RCC 7860 (cell line): ENCODE measurements at places on chromosomes 16 and 17.

GRCh38 chr16:9885467-9885866, 296.8 kb downstream of the GRIN2A start:
- no peak for DNase-seq

DNA sequence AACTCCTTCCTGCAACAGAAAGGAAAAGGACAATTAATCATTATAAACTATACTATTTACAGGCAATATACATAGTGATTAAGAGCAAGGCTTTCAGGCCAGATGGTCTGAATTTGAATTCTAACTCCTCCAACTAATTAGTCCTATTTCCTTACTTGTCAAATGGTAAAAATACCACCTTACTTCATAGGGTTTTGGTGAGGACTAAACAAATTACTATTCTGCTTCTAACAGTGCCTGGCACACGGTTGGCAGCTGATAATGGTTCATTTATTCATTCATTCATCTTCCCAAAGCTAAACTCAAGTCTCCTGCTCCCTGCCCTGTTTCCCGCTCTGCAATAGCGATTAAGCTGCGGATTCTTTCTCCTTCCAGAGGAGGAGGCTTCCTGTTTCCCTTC, 39.8 kb downstream of the DCUN1D3 start:
- no peak for DNase-seq

- DNase-seq, result no peak
These were observed 26.9 kb downstream of the TK2 start for GRCh38 chr16:66522816-66523590.

DNA sequence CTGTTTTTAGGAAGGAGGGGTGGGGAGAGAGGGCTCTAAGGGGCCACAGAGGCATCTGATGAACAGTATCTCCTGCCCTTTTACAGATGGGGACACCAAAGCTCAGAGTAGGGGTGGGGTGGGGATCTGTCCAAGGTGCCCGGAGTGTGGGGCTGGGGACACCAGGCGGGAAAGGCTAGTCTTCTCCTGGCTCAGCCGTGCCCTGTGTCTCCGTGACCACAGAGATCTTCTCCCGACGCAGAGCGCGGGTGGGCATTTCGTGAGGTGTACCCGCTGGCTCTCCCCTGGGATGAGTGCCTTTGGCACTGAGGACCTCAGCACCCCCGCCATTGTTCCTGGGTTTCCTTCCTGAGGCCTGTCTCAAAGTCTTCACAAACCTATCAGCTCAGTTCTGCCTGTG, 209.6 kb downstream of the NTN1 start:
- DNase-seq, result no peak

DNA sequence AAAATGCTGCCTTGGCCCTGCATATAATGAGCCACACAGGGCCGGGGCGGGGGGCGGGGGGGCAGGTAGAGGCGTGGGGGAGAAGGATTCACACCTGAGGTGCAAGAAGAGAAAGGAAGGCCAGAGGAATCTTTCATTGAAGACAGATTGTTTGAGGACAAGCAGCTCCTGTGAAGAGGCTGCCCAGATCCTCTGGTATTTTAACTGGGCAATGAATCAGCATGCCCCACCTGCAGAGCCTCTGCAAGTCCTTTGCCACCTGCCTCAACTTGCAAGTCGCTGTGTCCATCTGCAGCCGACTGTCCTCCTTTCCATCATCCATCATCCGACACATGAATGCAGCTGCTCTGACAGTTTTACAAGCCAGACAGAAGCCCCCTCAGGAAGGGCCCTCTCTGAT, 1.2 kb upstream of the SOST start:
- DNase-seq, result no peak

DNA sequence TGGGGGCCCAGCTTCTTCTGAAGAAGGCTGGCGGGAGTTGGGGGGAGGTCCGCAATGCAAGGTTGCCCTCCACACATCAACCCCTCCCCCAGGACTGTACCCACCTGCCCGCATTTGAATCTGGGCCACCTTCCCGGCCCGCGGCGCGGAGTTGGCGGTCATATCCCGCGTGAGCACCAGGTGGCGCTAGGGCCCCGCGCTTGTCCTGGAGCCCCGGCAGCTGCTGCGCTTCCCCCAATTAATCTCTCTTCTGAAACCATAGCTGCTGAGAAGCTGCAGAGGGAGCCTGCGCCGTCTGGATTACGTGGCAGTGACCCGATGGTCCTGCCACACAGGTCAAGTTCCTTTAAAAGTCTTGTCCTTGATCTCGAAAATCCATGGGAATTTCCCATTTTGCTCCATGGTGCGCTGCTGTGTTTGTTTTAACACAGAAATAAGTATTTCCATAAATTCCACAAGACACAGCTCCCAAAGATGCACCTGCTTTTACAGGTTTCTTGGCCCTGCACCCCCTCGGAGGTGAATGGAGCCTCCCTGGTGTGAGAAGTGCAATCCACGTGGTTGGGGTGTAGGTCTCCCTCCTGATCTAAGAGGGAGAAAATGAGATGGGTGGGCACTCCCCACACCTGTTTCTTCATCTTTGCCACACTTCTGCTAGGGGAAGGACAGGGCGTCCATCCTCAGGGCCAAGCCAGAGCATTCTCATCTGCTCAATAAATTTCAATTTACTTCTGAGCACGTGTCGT, 22.1 kb downstream of the COX4I1 start:
- DNase-seq, result peak; percentile 65

DNA sequence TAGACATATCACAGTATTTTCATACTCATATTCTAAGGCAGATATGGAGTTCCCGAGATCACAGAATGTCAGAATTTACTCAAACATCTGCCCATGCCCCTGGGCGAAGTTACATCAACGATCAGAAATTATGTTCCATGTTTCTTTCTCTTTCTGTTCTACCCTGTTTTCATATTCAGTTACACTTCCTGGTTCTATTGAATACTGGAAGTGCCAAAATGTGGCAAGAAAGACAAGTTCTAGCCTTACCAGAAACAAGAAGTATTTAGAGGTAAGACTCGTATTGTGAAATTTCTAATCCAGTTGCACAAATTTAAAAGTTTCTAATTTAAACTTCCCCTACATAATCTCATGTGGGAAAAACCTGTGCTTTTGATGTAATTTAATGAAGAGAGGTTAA, 36.1 kb downstream of the KCNJ2 start:
- DNase-seq, result no peak

- DNase-seq, result no peak
These were observed 146.3 kb upstream of the FOXF1 start for GRCh38 chr16:86363836-86364618.

DNA sequence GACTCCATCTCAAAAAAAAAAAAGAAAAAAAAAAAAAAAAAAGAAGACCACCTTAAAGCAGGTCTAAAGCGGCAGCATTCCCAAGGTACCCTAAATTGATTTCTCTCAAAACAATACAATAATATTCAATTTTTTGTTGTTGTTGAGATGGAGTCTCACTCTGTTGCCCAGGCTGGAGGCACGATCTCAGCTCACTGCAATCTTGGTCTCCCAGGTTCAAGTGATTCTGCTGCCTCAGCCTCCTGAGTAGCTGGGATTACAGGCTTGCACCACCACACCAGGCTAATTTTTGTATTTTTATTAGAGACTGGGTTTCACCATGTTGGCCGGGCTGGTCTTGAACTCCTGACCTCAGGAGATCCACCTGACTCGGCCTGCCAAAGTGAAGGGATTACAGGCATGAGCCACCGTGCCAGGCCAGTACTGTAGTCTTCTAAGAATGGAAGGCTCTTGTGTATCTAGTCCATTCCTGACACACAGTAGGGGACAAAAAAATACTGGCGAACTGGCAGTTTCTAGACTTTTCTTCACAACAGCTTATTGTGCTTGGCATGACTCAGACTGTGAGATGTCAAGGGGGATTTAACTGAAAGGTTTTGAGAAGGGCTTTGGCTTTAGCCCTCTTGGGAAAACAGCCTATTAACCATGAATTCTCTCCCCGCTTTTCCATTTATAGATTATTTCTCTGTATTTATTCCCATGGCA, 17.3 kb downstream of the CDR2 start:
- DNase-seq, result no peak
